Activated T-cell treated with anti-CD3 and anti-CD28 coated beads for 24 hours (primary cell): ENCODE measurements at places on chromosomes 12 and 14.

DNA sequence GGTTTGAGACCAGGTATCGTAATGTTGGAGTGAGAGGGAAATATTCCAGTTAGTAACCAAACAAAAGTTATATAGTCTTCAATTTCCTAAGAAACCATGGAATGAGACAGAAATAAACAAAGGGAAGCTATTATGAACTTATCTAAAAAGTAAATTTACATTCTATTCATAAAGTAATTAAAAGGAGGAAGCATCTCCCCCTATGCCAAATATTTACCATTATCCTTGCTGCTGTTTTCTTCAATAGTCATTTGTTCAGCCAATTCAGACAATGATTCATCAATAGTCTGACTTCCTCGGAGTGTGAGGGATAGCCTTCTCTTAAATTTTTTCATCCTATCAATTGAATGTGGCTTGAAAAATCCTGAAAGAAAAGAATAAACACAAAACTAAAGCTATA, 65.7 kb downstream of the CDK17 start:
- DNase-seq, result no peak

GRCh38 chr12:130649101-130650045, 66.7 kb downstream of the RIMBP2 start:
- no peak for DNase-seq

- no peak for DNase-seq
Observed at GRCh38 chr14:74221741-74222140, 17.5 kb upstream of the VSX2 start.

DNA sequence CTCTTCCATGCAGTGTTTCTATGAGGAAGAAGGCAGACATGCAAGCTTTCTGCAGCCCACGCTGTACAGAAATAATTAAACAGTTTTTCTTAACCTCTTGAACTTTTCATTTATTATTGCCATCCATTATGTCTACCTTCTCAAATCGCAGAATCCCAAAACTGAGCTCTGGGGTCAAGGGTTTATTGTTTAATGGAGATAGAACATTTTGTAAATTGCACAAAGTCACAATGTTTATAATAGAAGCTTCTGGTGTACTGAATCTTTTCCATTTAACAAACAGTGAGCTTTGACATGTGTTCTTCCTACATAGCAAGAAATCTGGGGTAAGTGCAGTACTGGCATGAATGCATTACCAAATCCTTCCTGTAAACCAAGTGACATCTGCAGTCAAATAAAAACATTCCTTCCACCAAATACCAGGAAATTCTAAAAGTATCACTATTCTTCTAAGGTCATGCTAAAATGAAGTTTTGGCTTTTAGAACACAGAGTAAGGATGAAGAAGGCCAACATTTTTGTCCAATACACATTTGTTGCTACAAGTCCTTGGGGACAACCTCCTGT, 385.3 kb upstream of the DDHD1 start:
- no peak for DNase-seq

GRCh38 chr12:109775172-109775881, 57.9 kb downstream of the TRPV4 start:
- peak; percentile 58 for DNase-seq

DNA sequence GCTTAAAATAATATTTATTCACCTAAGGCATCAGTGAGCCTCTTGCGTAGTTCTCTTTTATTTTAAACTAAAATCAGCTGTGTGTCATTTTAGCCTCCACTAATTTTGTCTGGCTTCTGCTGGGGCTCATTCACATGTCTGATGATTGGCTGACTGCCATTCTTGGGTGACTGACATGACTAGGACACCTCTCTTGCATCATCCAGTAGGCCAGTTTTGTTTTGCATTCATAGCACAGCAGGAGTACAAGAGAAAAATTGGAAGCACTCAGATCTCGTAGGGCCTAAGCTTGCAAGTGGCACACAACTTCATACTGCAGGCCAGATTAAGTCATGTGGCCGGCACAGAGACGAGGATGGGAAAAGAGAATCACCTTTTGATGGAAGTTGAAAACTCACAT, 1226.5 kb downstream of the GALC start:
- no peak for DNase-seq

DNA sequence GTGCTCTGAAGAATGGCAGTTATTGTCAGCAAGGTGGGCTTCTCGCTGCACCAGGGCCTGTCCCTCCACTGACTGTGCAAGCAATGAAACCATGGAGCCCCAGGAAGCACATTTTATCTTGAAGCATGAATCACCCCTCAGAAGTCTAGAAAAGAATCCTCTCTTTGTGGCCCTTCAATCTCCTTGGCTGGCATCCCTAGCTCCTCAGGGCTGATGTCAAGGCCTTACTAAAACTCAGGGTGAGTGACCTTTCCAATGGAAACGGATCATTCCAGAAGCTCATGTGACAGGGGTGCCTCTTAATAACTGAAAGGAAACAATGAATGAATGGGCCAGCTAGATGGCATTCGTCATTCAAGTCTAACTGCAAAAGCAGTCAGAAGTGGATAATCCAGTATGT, 22.3 kb upstream of the PLEKHH1 start:
- no peak for DNase-seq

DNA sequence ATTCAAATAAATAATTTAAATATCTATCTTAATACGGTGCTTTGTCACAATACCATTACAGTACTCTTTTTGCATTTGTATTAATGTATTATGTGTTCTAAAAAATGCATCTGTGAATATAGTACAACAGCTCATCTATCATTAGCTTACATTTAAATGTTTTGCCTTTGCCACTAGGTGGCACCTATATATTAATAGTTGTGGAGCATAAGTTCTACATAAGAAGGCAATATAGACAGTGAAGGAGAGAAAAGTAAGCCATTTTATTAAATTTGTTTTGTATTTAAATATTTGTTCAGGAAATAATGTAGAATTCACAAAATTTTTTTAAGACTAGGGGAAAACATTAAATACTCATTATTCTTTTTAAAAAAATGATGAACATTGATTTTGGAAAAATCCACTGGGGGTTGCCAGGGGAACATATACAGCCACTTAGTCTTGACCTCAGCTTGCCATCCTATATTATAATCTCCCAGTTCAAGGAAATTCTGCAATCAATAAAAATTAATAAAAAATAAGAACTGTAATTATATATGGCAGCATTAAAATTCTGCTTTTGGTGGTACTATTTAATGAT, 9.8 kb downstream of the CCER1 start:
- DNase-seq, result no peak
